Fibroblast of the aortic adventitia (primary cell): ENCODE measurements at places on chromosomes 7 and 10. TPM values are rescaled to one million over a fixed set of nuclear protein-coding genes. Genes with fewer than 3 reads are reported as not detected.

ITPRID1 gene
- total RNA-seq: not detected in 2 replicates

TNS3 gene
- total RNA-seq: 7.1 and 28.3 TPM in 2 replicates

TAS2R39 gene
- not detected in 2 replicates for total RNA-seq

AOAH gene
- 0.74 TPM in 1 of 2 replicates, not detected in the other for total RNA-seq

ZSCAN25 gene
- total RNA-seq: 8.1 and 22.0 TPM in 2 replicates

NME8 gene
- not detected in 2 replicates for total RNA-seq

SLC39A12 gene
- not detected in 2 replicates for total RNA-seq

FRMPD2 gene
- not detected in 2 replicates for total RNA-seq

LRRN3 gene
- 2.7 and 5.0 TPM in 2 replicates for total RNA-seq

VAX1 gene
- not detected in 2 replicates for total RNA-seq

NEUROD6 gene
- not detected in 2 replicates for total RNA-seq

TDRD1 gene
- total RNA-seq: 0.25 and 0.45 TPM in 2 replicates
